ENCODE measurements at places on chromosomes 5 and 9.

DNA sequence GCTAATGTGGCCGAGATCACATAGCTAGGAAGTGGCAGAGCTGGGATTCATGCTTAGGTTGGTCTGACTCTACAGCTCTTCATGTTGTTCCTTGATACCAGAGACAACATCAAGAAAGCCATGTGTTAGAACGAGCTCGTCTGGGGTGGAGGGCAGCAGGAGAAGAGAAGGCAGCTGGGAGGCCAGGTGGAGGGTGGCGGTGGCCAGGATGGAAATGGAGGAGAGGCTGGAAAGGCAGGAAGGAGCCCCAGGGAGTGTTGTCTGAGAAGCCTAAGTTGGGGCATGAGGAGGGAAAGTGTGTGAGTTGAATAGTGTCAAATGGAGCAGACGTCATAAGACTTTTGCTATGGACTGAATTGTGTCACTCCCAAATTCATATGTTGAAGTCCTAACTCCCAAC lies 315.3 kb downstream of the GADD45G start:
- no peak for DNase-seq

- DNase-seq, result no peak
Observed at GRCh38 chr5:112686675-112687074, 51.0 kb upstream of the APC start.

- DNase-seq, result no peak
Observed at GRCh38 chr9:124593651-124594058, 86.5 kb upstream of the NR5A1 start.

DNA sequence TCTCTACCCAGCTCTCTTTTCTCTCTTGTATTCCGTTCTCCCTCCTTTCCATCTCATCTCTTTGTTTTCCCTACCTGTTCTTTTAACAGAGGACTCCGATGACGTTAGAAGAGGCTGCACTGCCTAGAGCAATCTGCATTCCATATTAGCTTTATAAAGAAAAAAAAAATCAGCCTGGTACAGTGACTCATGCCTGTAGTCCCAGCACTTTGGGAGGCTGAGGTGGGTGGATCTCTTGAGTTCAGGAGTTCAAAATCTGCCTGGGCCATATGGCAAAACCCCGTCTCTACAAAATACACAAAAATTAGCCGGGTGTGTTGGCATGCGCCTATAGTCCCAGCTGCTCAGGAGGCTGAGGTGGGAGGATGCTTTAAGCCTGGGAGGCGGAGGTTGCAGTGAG lies 49.0 kb downstream of the DAPK1 start:
- DNase-seq, result no peak

- DNase-seq, result no peak
Observed at GRCh38 chr5:122924719-122925395, 79.4 kb downstream of the SNX24 start.

DNA sequence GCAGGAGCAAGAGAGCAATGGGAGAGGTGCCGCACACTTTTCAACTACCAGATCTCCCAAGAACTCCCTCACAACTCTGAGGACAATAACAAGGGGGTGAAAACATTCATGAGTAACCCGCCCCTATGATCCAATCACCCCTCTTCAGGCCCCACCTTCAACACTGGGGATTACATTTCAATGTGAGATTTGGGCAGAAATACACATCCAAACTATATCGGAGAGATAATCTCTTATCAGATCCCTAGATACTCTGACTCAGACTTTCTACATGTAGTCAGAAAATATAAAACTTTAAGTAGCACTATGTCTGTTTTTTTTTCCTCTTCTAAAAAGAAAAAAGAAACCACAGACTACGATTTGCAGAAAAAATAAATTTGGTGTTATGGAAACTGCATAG lies 1595.9 kb upstream of the NUDT12 start:
- no peak for DNase-seq

DNA sequence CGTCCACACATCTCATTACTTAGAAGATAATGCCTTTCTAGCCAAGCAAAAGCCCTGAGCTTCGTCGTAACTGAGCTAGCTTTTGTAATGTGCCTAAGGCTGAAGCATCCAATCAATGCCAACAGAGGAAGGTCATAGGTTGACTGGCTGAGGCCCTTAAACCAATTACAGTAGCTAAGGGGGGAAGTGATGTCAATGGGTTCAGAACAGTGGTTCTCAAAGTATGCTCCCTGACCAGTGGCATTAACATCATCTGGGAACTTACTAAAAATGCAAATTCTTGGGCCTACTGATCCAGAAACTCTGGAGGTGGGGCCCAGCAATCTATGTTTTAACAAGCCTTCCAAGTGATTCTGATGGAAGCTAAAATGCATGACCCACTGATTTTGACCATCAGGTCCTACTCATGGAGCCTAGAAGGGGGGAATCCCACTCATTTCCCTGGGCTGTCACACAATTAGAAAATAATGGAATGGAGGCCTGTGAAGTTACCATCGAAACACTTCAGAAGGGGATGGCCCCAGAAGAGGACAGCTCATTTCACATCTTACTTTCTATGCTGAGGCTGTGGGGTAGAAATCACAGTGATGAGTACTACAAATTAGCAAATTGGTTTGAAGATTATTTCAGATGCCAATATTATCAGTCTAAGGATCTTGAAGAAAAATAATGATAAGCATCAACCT lies 4.8 kb upstream of the VLDLR start:
- no peak for DNase-seq

DNA sequence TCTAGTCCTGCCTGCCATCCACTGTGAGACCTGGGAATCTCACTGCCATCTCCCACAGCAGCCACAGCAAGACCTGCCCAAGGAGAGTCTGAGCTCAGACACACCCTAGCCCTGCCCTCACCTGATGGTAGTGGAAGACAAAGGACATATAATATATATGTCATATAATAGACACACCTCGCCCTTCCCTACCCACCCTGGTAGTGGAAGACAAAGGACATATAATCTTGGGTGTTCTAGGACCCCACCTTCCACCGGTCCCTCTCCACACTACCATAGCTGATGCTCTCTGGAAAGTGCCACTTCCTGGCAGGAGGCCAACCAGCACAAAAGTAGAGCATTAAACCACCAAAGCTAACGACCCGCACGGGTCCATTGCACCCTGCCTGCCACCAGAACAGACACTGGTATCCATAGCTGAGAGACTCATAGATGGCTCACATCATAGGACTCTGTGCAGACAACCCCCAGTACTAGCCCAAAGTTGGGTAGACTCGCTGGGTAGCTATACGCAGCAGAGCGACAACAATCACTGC lies 545.6 kb downstream of the CAAP1 start:
- no peak for DNase-seq

DNA sequence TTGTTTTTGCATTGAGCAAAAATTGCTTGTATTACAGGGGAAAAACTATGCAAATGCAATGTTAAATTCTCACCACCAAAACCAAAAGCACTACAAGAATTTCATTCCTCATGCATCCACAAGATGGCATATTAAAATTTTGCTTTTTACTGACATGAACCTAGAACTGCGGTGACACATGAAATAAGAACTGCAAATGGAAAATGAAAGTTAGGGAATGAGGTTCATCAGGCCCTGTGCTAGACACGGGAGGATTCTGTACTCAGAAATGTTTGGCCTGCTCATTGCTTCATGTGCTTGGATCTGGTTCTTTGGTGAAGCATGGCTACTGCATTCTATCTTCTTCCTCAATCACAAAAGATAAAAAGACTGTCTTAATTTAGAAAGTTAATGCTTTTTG lies 9.1 kb upstream of the RFK start:
- peak; percentile 16 for DNase-seq

DNA sequence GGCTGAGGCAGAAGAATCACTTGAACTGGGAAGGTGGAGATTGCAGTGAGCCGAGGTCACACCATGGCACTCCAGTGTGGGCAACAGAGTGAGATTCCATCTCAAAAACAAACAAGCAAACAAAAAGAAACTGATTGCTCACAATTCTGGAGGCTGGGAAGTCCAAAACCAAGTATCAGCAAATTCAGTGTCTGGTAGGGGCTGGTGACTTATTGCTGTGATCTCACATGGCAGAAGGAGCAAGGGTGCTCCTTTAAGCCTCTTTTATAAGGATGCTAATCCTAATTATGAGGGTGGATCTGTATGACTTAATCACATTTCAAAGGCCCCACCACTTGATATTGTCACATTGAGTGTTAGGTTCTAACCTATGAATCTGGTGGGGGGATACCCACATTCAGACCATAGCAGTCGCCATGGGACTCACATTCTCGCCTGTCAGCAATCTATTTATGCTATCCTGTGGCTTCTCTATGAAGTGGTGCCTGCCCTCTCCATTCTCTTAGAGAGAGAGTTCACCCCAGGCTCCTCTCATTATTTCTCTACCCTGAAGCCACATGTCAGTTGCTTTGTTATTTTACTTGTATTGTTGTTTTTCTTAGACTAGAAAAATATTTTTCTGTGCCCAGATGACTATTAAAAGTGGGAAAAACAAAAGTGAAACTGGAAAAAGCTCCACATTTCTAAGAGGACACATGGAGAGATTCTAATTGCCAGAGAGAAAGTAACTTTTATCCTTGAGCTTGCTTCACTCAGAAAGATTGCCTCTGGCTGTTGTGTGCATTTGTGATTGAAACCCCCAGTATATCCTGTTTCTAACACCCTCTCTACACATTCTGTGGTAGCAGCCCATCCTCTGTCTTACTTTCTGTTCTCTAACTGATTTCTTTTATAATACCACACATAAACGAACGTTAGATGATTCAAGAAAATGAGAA lies 18.8 kb upstream of the PRLR start:
- no peak for DNase-seq

- DNase-seq, result peak; percentile 65
Observed at GRCh38 chr5:107501965-107502675, 168.6 kb downstream of the EFNA5 start.

GRCh38 chr9:12923468-12924009 lies 148.7 kb downstream of the LURAP1L start:
- DNase-seq, result no peak

DNA sequence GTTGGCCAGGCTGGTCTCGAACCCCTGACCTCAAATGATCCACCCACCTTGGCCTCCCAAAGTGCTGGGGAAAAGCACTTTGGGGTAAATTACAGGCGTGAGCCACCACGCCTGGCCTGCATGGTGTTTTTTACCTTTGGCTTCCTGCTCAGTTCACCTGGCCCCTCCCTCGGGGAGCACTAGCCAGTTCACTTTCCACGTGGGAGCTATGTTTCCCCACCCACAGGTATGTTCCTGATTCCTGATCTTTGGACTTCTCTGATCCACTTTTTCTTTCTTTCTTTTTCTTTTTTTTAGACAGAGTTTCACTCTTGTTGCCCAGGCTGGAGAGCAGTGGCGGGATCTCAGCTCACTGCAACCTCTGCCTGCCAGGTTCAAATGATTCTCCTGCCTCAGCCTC lies 15.8 kb downstream of the DAB2IP start:
- DNase-seq, result no peak

- DNase-seq, result no peak
Observed at GRCh38 chr9:121353241-121354061, 16.6 kb downstream of the STOM start.

DNA sequence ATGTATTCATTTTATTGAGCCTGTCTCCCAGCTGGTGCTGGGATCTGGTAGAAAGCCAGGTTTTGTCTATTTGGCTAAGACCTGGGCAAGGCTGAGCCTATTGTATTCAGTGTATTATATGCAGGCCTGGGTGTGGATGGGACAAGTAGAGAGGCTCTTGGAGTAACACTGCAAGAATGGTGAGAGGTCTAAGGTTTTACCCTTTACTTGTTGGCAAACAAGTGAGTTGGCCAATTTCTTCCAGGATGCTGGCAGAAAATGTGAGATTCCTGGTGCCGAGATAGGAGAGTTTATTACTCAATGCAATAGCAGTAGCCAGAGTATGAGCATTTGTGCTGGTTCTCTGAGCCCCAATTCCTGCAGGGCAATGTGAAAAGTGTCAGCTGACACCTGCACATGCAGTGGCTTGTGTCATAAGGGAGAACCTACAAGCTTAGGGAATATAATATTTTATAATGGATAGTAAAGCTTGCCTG lies 141.7 kb upstream of the PRLR start:
- no peak for DNase-seq

- peak; percentile 81 for DNase-seq
Observed at GRCh38 chr5:14399054-14399692, 182.4 kb upstream of the OTULINL start.

DNA sequence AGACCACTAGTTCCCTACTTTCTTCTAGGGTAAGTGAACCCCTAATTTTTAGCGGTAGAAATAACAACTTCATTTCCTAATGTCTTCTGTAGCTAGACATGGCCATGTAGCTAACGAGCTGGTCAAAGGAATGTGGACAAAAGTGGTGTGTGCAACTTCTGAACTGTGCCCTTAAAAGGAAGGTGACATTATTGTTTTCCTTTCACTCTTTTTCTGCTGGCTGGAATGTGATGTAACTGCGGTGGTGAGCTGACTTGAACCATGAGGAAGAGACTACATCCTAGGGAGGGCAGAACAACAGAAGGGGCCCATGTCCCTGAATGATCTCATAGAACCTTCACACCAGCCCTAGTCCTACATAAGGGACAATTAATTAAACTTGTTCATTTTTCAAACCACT lies 1.3 kb upstream of the SNX2 start:
- DNase-seq, result no peak

DNA sequence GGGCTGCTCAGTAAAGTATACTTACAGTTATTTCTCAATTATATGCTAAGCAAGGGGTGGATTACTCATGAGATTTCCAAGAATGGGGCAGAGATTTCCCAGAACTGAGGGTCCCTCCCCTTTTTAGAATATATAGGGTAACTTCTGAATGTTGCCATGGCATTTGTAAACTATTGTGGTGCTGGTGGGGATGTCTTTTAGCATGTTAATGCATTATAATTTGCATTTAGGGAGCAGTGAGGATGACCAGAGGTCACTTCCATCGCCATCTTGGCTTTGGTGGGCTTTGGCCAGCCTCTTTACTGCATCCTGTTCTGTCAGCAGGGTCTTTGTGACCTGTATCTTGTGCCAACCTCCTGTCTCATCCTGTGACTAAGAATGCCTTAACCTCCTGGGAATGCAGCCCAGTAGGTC lies 35.5 kb downstream of the TTC1 start:
- no peak for DNase-seq

DNA sequence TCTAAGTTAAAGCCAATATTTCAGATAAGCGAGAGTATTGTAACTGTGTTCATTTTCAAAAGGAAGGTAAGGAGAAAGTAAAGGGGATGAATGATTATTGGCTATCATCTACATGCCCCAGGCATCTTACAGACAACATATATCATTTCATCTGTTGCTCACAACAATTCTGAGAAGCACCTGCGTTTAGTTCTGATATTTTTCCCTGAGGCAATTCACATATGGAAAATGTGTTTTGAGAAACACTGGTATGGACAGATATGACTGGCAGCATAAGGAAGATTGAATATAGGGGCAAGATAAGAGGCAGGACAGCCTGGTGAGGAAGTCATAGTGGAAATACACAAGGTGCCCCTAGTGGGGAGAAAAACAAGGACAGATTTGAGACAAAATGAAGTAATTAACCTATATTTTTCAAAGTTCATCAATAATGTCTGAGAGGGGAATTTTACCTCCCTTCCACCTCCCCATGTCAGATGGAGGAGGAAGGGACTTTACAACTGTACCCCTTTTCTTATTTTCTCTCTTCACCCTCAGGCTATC lies 87.7 kb upstream of the TRIM32 start:
- DNase-seq, result no peak

DNA sequence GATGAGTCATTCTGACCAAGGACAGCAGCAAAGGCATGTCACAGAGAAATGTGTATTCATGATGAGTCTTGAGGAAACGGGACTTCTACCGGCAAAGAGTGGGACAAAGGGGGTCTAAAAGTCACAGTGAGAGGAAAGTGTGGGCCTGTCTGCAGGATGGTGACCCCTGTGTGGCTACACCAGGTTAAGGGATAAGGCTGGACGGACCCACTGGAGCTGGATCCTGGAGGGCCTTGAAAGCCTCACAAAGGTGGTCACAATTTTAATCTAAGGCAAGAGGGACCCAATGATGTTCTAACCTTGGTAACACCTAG lies 176.5 kb downstream of the CDK5RAP2 start:
- DNase-seq, result no peak

- no peak for DNase-seq
Observed at GRCh38 chr9:17750269-17750668, 171.4 kb downstream of the SH3GL2 start.

All from NCI-H2081 treated with DMSO at 0.1 percent for 48 hours (cell line).